ENCODE measurements at places on chromosomes 11 and 22.

GRCh38 chr11:116109228-116109627 lies 605.0 kb upstream of the CADM1 start:
- DNase-seq = no peak

DNA sequence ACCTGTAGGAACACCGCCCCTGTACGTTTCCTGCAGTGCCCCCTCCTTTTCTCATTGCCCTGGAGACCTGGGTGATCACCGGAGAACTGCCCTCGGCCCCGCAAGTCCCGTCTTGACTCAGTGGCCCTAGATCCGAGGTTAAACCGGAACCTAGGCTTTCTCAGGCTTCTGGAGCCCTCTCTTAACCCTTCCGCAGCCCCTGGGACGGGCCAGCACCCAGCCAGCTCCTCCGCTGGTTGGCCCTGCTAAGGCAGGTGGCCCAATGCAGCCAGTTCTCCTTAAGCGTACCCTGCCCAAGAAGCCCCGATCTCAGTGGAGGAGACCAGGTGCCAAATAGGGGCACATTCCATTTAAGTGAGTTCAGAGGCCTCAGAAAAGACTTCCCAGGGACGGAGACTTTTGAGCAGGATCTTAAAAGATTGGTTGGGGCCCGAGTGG lies 776 bp downstream of the NLRX1 start:
- DNase-seq = no peak

GRCh38 chr11:8709777-8710176 lies 27.2 kb downstream of the RPL27A start:
- DNase-seq = no peak

DNA sequence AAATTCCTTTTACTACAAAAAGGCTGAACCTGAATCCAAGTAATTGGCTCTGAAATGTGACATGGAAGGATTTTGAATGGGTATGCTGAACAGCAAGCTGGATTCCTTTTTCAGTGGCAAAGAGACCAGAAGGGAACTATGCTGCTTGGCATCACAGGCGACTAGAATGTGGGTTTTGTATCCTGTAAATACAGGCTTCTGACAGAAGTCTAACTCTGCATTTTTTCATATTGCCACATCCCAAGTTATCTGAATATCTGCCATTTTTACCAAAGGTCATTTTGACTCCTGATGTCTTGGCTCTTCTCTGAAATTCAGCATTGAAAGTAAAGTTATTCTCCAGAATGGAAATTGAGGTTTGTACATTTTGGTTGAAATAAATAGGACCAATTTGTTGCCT lies 145.7 kb downstream of the ARHGAP42 start:
- no peak for DNase-seq

- DNase-seq = no peak
Observed at GRCh38 chr11:8733852-8734251, 51.3 kb downstream of the RPL27A start.

- DNase-seq = no peak
Observed at GRCh38 chr11:34349882-34350281, 7.9 kb downstream of the ABTB2 start.

- no peak for DNase-seq
Observed at GRCh38 chr11:108218455-108218854, 4.0 kb downstream of the NPAT start.

- no peak for DNase-seq
Observed at GRCh38 chr11:58055806-58056401, 25.2 kb downstream of the OR6Q1 start.

- no peak for DNase-seq
Observed at GRCh38 chr11:64181506-64182411, 4.2 kb upstream of the STIP1 start.

DNA sequence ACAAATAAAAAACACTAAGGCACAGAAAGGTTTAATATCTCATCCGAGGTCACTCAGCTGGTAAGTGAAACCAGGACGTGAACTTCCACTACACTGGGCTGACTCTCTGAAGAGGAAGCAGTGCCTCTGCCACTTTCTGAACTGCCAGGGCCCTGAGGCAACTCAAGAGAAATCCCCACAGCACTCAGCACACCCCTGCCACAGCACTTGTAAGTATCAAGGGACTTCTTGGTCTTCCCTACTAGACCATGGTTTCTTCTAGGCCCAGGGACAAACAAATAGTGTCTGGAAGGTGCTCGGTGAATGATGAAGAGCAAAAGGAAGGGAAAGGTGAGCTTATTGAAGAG lies 49.7 kb downstream of the RPL27A start:
- DNase-seq = no peak

DNA sequence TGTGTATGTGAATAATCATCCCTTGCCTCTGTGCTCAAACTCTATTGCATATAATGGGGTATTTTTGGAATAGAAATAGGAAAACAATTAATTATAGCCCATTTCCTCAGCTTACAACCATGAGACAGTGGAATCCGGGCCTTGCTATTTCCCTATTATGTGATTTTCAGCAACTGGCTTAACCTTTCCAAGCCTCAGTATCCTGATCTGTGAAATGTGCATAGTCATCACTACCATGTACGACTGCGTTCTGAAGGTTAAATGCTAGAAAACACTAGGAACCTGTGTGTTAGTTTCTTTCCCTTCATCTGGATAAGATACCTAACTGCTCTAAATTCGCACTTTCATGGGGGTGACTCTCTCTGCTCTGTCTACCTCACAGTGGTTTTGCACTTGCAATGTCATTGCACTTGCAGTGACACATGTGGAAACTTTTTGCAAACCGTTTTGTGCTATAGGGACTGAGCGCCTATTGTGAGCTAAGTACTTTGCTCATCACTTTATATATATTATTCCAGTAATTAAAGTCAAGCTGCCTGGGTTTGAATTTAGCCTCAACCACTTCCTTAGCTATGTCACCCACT lies 48.3 kb downstream of the IRAG1 start:
- no peak for DNase-seq

DNA sequence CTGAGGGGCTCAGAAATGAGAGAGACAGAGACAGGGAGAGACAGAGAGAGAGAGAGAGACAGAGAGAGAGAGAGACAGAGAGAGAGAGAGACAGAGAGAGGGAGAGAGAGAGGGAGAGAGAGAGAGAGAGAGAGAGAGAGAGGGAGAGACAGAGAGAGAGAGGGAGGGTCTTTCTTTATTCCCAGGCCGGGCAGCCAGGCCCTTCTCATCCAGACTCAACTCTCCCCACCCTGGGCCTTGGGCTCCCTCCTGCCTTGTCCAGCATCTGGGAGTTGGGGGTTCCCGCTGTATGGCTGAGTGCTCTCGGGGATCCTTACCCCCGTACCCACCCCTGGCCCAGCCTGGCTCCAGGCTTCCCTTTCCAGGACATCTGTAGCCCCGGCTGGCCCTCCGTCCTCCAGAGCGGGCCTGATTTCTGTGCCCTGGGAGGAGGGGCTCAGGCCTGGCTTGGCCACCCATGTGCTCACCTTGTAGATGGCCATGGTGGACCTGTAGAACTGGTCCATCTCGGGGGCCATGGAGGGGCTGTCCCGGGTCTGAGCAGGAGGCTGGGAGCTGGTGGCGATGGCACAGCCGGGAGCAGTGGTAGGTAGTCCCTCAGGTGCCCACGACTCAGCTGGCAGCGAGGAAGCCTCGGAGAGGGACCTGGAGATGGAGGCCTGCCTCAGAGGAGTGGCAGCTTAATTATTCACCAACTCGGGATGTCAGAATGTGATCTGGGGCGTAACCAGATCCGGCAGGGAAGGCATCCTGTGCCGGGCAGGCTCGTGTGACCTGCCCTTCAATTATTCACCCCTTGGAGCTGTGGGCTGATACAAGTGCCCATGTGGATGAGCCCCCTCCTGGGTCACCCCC lies at the start of gene BAIAP2L2:
Gene BAIAP2L2, minus strand, starts transcription at position 677 of the 855 bp plus-strand sequence. Its CDS starts 159 bp downstream, at position 518.
- no peak for DNase-seq

DNA sequence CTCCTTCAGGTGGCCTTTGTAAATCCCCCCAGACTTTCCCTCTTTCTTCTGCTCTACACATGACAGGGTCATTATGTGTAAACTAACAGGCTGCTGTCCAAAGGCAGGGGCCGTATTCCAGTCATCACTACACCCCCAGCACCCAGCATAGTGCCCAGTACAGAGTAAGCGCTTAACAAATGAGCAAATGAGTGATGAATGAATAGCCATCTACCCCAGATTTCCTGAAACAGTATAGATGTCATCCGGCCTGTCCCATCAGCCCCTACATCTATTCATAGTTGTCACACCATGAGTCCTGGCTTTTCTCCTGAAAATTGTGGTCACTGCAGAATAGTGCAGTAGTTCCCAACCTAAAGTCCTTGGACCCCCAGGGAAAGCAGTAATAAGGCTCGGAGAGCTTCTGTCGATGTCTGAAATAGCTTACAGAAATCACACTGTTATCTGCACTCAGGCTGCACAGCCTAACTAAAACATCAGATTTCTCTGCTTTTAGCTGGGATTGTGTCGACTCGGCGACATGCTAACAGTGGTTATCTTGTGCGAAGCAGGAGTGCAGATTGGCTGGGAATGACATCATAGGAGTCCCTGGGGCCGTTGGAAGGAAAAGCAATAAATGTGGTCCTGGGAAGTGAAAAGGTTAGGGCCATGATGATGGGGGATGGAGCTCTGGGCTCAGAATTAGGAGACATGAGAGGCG lies 143.8 kb upstream of the NECTIN1 start:
- DNase-seq = no peak

GRCh38 chr22:37202716-37203115 lies 9.6 kb downstream of the SSTR3 start:
- no peak for DNase-seq

GRCh38 chr11:57223601-57224000 lies 13.4 kb downstream of the APLNR start:
- no peak for DNase-seq

- no peak for DNase-seq
Observed at GRCh38 chr11:2662024-2662312, 37.8 kb downstream of the KCNQ1OT1 start.

- no peak for DNase-seq
Observed at GRCh38 chr22:47195156-47195483, 432.7 kb downstream of the TBC1D22A start.

GRCh38 chr11:10935015-10935559 lies 77.2 kb upstream of the ZBED5 start:
- DNase-seq = no peak

DNA sequence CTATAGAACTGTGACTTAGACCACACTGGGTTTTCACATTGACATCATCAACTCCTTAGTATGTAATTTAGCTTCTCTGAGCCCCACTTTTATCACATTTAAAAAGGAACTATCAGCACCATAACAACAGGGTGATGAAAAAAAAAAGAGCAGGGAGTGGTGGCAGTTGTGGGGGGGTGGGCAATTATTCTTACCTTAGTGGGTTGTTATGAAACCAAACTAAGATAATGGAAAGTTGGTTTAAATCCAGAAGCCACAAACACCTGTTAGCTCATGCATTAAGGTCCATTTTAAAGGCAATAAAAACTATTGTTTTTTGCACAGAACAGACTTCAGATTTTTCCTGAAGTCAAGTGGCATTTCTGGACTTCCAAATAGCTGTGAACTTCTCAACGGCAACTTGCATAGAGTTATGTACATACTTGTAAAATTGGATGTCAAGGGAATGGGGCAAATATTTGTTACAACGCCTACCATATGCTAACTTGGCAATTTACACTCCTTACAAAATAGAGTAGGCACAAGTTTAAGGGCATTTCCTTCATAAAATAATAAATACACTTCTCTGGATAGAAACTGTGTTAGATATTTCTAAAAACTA lies 793.6 kb downstream of the DLG2 start:
- no peak for DNase-seq

DNA sequence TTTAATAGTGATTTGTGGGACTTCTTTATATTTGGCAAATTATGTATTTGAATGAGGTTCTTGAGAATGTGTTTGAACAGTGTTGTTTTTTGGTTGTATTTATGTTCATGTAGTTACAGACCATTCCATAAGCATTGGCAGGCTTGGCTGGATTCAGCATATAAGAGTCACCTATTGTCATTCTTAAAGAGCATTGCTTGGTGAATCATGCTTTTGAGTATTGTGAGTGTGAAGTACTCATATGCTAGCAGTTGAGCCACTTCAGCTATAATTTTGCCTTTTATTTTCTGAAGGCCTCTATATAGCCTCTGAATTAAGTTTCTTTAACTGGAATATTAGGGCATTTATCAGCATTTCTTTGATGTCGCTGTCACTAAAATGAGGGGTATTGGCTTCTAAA lies 110.0 kb upstream of the GAL start:
- DNase-seq = no peak

DNA sequence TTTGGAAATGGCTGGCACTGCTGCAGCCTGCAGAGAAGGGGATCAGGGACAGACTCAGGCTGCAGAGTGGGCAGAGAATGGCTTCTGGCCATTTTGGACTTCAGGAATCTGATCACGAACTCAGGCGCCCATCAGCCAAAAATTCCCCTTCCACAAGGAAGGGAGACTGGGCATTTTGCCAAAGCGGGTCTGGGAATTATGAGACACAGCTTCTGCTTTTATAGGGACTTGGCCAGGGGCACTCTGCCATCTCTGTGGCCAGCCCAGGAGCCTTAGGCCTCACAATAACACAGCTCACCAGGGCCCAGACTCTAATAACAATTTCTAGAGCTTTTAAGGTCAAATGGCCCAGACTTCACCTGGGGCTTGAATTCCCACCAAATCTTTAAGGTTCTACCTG lies 74.7 kb downstream of the CHST1 start:
- no peak for DNase-seq

DNA sequence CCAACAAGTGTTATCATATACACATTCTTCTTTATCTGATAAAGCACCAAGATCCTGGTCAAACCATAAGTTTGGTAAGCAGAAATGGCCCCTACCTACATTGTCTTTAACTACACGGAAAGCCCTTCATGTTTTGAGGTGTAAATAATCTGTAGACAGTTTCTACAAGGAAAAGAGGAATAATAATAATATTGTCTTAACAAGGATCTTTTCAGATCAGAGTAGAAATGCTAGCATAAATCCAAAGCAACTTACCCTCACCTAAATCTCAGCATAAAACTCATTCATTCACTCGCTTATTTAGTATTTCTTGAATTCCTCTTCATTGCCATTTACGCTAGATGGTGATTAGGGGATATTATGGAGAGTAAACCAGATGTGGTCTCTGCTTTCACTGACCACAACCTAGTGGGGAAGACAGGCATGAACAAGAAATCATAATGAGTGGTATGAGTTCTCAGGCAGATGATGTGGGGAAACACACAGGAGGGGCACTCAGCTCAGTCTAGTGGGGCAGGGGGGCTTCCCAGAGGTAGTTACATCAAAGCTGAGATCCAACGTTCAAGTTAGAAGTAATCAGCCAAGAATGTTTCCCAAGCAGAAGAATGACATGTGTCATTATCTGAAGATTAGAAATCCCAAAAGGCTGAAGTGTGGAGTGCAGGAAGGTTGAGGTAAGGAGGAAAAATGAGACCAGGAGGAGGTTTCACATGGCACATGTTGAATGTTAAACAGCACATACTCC lies 65.4 kb upstream of the ZC3H12C start:
- DNase-seq = no peak
